ENCODE measurements at places on chromosomes 16 and 17.

DNA sequence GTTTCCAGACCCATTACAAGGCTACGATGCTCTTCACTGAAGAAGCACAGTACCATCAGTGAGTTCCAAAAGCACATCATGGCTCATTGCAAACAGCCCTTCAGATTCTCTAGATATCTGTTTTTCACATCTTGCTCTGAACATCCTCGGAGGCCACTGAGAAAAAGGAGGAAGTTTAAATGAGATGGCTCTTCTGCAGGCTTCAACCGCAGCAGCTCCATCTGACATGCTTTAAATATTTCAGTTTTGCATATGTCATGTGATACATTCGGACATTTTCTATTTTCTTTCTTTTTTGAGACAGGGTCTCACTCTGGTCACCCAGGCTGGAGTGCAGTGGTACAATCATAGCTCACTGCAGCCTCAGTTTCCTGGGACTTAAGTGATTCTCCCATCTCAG is 396.8 kb downstream of the NPIPA8 start:
- no peak for DNase-seq

GRCh38 chr16:75064403-75065148 is 52.0 kb downstream of the LDHD start:
- no peak for DNase-seq

- DNase-seq = no peak
These were observed 9.5 kb downstream of the IGSF6 start for GRCh38 chr16:21642861-21643260.

DNA sequence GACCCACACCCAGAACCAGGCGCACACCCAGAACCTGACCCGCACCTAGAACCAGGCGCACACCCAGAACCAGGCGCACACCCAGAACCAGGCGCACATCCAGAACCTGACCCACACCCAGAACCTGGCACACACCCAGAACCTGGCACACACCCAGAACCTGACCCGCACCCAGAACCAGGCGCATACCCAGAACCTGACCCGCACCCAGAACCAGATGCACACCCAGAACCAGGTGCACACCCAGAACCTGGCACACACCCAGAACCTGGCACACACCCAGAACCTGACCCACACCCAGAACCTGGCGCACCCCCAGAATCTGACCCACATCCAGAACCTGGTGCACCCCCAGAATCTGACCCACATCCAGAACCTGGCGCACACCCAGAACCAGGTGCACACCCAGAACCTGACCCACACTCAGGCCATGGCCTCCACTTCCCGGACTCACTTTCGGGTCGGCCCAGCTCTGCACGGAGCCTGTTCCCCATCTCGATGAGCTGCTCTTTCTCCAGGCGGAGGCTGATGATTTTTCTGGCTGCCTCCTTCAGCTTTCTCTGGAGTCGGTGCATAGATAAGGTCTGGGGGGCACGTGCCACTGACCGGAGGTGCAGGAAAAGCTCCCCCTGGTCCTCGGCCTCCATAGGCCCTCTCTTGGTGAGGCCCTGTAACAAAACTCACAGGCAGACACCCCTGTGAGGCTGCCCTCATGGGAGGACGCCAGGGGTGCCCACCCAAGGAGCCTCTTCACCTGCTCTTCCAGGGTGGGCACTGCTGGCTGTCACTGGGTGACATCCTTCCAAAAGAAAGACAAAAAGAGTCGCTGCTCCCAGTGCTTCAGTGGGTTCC is 53.3 kb upstream of the FASN start:
- no peak for DNase-seq

GRCh38 chr16:14576532-14576931 is 53.5 kb downstream of the PARN start:
- no peak for DNase-seq

GRCh38 chr16:2238838-2239675 is 2.8 kb downstream of the DNASE1L2 start:
- no peak for DNase-seq

DNA sequence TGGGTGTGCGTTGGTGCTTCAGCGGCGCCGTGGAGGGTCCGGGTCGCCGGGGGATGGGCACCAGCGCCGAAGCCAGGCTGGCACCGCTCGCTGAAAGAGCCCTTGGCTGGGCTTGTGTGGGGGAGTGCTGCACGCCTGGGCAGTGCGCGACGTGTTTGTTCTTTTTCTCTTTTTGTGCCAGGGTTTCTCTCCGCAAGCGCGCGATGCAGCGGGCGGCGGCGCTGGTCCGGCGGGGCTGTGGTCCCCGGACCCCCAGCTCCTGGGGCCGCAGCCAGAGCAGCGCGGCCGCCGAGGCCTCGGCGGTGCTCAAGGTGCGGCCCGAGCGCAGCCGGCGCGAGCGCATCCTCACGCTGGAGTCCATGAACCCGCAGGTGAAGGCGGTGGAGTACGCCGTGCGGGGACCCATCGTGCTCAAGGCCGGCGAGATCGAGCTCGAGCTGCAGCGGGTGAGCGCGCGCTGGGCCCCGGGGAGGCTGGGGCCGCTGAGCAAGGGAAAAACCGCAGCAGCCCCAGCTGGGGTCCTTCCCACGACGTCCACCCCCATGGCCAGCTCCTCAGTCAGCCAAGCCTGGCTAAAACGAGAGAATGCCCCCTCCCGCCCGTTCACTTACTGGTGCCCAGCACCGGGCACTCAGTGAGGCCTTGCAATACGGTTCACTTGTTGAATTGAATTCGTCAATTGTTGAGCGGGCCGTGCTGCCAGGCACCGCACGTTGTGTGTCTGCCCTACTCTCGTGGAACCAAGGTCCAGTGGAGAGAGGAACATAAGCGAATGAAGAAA is 541 bp downstream of the GPT2 start:
- no peak for DNase-seq

GRCh38 chr16:88804173-88804551 is 573 bp downstream of the CDT1 start:
- DNase-seq = no peak

DNA sequence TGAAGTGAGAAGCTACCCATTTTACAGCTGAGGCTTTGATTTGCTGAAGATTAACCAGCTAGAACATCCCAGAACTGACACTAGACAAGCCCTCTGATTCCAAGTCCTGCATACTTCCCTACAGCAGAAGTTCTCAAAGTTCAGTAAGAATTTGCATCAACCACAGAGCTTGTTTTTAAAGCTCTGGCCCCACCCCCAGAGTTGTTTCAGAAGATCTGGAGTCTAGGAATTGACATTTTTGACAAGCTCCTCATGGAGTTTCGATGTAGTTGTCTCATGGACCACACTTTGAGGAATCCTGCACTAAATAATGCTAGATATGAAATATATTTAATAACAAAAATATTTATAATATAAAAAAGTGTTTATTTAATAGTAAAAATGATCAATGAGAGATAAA is 120.3 kb upstream of the ADAMTS18 start:
- no peak for DNase-seq

GRCh38 chr17:219696-220095 is 38.2 kb upstream of the DOC2B start:
- no peak for DNase-seq

- no peak for DNase-seq
These were observed 6.3 kb upstream of the MAPK7 start for GRCh38 chr17:19372011-19372370.

- DNase-seq = no peak
These were observed 74.0 kb downstream of the TANC2 start for GRCh38 chr17:63039899-63040602.

- no peak for DNase-seq
These were observed 20.5 kb downstream of the CDIP1 start for GRCh38 chr16:4517812-4518680.

GRCh38 chr17:29240968-29241963 is 5.4 kb upstream of the CRYBA1 start:
- no peak for DNase-seq

- no peak for DNase-seq
These were observed 65.8 kb downstream of the FTO start for GRCh38 chr16:53769787-53770186.

DNA sequence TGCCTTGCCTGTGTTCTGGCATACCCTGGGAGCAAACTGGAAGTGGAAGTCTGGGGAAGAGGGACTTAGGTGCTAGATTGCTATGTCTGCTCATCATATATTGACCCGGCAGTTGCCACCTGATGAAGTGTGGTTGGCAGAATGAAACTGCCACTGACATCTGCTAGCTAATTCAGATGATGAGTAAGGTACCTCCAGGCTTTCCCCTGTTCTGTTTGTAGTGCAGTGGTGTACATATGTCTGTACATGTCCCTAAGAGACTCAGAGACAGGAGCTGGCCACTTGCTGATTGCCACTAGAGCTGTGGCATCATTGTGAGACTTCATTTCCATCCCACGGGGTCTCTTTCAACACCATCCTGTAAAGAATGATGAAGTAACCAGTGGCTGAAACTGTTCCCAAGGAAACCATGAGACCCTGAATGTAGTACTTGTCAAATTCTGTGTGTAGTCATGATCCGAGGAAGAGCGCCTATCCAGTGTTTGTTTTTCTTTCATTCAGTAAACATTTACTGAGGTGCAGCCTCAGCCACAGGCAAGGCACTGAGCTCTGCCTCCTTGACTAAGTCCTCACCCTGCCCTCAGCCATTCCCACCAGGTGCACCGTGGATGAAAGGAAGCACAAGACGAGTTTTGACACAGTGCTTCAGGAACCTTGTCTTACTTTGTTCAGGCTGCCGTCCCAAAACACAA is 13.2 kb downstream of the CLUAP1 start:
- DNase-seq = no peak

DNA sequence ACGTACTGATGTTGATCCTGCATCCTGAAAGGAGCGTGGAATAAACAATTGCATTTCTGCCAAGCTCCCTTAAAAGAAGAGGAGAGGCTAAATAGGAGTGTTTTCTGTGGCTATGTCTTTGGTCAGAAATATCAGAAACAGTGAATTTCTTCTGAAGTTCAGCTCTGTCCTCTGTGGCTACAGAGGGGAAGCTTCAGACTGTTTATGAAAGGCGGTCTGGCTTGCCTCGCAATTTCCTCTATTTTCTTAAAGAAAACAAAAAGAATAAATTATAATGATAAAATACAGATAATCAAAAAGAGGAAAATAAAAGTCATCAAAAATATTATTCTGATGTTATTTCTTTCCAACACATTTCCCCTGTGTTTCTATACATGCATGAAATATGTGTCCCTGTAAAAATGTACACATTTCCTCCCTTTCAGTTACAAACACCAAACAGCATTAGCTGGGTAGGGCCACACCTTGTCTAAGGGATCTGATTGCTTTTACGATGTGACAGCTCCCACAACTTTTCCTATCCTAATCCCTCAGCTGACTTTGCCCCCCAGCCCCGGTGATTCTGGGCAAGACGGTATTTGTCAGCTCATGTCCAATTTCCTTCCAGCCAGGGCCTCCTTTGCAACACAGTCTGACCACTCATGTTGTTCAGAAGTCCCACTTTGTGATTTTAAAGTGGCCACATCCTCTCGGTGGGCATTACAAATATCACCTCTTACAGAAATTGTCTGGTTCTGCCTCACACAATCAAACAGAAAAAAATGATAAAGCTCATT is 439.0 kb downstream of the HS3ST3B1 start:
- DNase-seq = no peak

GRCh38 chr17:60535382-60536279 is 9.6 kb upstream of the APPBP2 start:
- no peak for DNase-seq

DNA sequence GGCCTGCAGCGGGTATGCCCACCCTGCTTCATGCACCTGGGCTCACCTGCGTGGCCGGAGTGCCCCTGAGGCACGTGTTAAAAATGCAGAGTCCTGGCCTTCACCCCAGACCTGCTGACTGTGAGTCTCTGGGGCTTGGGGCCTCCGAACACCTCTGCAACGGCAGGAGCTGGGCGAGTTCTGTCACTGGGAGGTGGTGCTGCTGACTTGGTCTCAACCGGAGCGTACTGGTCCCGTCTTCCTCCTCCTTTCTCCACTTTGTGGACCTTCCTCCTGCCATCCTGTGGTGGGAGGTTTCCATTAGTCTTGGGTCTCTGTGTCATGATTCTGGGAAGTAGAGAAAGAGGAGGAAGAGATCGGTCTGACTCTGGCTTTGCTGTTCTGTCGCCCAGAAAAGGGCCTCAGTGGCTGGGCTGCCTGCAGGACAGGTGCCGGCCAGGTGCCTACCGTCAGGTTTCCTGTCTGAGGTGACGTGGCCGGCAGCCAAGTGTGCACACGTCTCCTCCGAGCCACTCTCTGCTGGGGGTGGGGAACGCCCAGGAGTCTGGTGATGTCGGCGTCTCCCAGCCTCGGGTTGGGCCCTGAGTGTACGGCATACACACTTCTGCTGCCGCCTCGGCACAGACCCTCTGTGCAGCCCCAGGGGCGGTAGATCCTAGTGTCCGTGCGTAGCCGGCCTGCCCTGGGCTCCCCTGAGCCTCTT is 6.9 kb downstream of the TSC2 start:
- DNase-seq = no peak

GRCh38 chr16:87012954-87013938 is 303.9 kb downstream of the C16orf95 start:
- no peak for DNase-seq

DNA sequence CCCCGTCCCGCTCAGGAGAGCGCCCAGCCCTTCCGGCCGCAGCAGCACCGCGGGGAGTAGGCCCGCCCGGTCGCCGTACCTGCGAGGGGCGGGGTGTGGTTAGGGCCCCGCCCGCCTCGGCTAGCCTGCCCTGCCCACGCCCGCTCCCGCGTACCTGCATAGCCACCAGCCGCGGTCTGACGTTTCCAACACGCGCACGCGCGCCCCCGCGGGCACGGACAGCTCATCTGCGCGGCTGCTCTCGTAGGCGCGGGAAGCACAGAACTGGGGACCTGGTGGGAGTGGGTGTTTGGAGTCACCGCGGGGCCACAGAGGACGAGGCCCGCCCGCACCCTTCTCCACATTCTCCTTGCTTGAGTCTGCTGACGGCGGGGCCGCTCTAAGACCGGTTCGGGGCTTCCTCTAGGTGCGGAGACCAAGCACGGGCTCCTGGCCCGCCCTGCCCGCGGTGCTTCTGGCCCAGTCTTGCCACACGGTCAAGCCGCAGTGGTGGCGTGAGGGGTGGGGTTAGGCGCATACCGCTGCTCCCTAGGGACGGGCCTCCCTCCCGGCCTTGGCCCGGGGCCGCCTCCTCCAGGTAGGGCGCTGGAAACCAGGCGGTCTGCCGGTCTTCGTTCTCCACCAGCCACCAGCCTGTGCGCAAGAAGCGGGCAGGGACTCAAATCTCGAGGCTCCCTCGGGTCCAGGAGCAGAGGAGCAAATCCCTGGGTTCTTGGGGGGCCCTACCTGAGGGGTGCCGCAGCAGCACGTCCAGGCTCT is 1.8 kb downstream of the NOXO1 start:
- no peak for DNase-seq

- no peak for DNase-seq
These were observed 46.8 kb downstream of the ZFPM1 start for GRCh38 chr16:88499836-88500251.

- peak; percentile 61 for DNase-seq
These were observed 14.2 kb upstream of the RIPOR1 start for GRCh38 chr16:67514382-67514828.

GRCh38 chr16:52553322-52553721 is 6.4 kb upstream of the TOX3 start:
- no peak for DNase-seq

GRCh38 chr17:413016-413350 is 60.4 kb upstream of the RPH3AL start:
- DNase-seq = no peak

GRCh38 chr16:51393381-51394005 is 242.4 kb upstream of the SALL1 start:
- DNase-seq = no peak

- no peak for DNase-seq
These were observed 66.9 kb upstream of the GSG1L start for GRCh38 chr16:28130099-28131088.

Data from stimulated activated CD4-positive, alpha-beta T cell treated with anti-CD3 and anti-CD28 coated beads, TNF-alpha, amount 100 ng/mL, for 1 hour (primary cell).